ENCODE measurements at places on chromosomes 6 and 20.

DNA sequence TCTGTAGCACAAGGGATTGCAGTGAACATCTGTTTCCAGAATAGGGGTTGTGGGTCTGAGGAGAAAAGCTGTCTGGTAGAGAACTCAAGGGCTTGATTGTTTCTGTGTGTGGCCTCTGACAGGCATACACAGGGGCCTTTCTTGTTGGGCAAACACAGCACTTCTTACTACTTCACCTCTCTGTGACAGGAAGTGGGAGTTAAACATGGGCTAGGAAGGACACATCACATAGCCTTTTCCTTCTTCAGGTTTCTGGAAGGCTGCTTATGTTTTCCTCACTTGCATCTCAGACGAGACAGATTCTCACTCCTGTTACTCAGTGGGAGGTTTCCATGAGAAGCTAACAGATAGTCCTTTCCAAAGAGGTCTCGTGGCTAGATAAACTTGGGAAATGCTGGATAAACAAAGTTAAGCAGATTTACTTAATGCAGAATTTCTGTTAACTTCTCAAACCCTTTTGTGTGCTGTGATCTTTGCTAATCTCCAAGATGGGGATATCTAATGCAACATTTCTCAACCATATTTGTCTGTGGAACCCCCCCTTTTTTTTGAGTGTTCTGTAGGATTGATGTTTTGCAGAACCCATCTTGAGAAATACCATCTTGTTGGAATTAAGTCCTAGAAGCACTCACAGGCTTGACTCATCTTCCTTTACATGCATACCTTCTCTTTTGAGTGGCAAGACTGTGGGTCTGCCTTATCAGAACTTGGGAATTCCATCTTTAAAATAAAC, 41.9 kb upstream of the RNF8 start:
- peak; percentile 47 for DNase-seq

- no peak for DNase-seq
These were observed 116.0 kb upstream of the JARID2 start for GRCh38 chr6:15129887-15130286.

GRCh38 chr6:152380993-152381898, 255.9 kb downstream of the SYNE1 start:
- DNase-seq = peak; percentile 95

- DNase-seq = peak; percentile 97
These were observed 154.6 kb downstream of the SASH1 start for GRCh38 chr6:148497257-148497656.

GRCh38 chr6:110491644-110492317, 15.4 kb upstream of the SLC22A16 start:
- DNase-seq = peak; percentile 77

DNA sequence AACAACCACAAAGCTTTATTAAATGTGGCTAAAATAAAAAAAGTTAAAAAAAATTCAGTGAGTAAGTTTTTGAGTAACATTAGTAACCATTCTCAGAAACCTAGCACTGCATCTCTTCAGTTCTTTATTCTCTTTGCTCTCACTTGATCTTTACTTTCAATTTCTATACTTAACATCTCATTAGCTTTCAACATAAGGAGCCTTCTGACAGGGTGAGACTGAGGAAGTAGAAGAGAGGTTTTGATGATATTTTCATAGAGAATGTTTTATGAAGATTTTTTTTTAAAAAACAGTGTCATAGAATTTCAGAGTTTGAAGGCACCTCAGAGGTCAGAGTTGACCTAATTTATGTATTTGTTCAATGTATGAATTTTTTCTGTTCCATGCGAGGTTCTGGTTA, 60.8 kb downstream of the FAM83B start:
- DNase-seq = no peak

DNA sequence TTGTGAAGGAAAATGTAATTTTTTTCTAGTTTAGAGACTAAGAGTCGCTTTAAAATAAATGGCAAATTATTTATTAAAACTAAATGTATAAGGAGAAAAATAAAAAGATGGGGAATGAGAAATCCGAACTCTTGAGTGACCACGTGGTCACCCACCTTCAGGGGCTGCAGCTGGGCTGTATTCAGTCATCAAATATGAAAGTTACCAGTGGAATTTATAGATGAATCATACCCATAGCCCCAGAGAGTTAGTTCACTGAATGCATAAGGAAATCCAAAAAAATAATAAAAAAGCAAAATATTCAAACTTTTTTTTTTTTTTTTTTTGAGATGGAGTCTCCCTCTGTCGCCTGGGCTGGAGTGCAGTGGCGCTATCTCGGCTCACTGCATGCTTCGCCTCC, 947.7 kb upstream of the ADGRB3 start:
- DNase-seq = peak; percentile 25

DNA sequence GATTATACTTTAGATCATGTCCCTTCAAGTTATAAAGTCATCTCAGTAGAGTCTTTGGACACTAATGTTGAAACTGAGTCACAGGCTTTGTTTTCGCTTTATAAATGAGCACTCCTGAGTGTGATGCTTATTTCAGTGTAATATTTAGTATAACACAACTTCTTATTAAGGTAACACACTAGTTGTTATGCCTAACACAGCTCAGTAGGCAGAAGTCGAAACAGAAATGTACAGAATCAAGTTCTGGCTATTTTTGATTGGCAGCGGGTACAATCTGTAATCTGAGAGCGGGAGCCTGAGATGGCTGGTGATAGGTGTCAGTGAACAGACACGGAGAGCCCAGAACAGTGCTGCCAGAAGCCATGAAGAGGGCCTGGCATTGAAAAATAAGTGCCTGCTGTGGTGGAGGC, 11.4 kb downstream of the HECA start:
- DNase-seq = no peak

- no peak for DNase-seq
These were observed 139.6 kb downstream of the EYA4 start for GRCh38 chr6:133380723-133381122.

DNA sequence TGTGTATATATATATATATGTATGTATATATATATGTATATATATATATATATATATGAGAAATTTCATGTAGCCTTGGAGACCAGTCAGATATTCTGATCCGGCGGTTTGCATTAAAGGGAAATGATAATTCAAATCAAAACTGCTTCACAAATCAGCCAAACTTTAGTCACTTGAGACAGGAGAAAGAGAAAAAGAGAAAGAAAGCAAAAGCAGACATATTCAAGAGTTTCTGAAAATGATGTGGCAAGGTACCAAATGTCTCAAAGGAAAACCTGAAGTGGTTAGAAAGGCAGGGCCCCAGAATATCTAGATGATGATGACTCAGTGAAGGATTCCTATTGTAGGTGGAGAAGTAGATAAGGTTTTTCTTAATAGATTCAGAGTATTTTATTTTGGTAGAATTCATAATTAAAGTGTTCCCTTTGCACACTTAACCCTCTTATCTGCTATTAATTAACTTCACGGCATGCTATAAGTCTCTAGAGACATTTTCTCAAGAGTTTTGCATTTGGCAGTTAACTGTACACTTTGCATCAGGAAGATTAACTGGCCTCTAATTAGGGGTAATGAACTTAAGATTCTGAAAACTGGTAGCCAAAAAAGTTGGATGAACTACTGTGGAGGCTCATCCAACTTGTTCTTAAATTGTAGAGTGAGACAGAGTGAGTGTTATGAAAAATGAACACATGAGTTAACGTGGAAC, 50.1 kb upstream of the ASF1A start:
- peak; percentile 7 for DNase-seq

- no peak for DNase-seq
These were observed 25.4 kb downstream of the ANKEF1 start for GRCh38 chr20:10060226-10060625.

DNA sequence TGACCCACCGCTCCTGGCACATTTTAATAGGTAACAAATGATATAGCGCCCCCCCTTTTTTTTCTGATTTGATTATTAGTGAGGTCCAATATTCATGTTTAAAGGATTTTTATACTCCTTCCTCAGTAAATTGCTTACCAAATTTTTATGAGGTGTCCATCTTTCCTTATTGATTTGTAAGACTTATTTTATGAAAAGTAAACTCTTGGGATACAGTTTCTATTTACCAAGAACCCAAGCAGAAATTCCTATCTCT, 25.1 kb downstream of the TRIM27 start:
- no peak for DNase-seq

DNA sequence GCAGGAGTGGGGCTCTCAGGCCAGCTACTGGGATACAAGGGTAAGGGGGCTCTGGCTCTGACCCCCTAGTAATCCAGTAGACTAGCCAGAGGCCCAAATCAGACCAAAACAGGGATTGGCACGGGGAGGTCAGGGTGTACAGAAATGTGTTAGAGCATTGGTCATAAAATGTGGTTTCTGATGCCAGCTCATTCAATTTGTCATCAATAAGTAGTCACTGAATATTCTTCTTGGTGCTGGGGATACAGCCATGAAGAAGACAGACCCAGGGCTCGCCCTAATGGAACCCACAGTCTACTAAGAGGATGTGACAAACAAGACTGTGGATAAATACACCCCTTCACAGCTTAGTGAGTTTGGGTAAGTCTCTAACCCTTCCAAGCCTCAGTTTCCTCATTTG, 11.1 kb downstream of the MAP1LC3A start:
- no peak for DNase-seq

DNA sequence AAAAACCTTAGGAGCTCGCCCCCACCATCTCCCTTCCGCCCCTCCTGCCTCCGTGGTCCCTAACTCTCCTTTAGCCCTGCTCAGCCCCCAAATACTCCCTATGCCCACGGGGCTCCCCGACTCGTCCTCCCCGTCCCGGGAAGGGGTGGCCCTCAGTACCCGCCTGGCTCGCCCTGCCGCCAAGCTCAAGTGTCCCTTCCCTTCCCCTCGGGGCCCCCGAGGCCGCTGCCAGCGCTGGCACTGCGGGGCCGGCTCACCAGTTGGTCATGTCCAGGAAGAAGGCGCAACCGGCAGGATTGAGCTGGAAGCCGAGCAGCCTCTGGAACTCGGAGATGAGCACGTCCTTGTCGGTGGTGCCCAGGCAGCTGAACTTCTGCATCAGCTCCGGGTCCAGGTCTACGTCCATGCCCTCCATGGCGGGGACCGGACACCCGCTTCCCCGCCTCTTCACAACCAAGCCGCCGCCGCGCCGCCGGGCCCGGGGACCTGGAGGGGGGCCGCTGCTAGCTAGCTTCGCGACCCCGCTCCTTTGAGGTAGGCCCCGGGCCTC, 303 bp downstream of the ILRUN start:
- peak; percentile 20 for DNase-seq

- DNase-seq = no peak
These were observed 6.1 kb downstream of the SIRPG start for GRCh38 chr20:1651268-1652058.

DNA sequence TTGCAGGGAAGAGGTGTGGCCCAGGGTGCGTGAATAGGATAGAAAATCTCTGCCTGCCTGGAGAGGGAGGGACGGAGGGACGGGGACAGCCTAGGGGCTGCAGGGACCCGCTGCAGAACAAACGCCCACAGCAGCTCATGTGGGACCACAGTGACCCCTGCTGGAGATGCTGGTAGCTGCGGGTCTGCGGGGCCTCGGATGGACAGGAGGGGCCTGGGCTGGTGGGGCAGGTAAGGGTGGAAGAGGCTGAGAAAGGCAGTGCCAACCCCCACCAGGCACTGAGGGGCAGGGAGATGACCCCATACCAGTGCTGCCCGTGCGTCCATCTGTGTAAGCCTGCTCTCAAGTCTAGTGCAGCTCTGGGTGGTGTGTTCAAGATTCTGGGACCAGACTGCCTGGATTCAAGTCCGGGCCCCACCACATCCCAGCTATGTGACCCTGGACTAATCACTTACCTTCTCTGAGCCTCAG, 39.4 kb downstream of the KIAA1755 start:
- DNase-seq = peak; percentile 50

DNA sequence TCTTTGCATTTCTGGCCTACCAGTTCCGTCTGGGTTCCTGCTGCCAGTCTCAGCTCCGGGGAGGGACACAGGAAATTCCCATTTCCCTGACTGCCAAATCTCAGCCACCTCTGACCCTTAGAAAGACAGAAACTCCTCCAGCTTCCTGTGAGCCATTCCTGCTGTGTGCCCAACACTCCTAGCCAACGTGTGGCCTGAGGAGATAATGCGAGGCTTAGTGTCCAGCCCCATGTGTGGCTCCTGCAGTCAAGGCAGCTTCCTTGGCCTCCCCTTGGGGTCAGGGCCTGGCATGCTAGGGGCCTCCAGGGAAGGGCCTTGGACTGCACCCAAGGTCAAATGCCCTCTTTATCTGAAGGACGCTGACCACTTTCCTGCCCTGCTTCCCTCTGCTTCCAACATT, 45.1 kb downstream of the MAFB start:
- no peak for DNase-seq

- DNase-seq = no peak
These were observed 410.4 kb downstream of the MAFB start for GRCh38 chr20:40278673-40279072.

DNA sequence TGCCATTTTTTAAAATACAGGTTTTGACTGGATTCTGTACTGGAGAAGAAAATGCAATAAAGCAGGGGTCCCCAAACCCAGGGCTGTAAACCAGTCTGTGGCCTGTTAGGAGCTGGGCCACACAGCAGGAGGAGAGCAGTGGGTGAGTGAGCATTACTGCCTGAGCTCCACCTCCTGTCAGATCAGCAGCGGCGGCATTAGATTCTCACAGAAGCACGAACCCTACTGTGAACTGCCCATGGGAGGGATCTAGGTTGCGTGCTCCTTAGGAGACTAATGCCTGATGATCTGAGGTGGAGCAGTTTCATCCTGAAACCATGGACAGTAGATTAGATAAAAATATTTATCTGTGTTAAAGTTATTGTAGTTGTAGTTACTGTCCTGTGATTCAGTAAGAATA, 21.1 kb upstream of the FBXO9 start:
- DNase-seq = peak; percentile 62

GRCh38 chr20:24004471-24004870, 15.9 kb upstream of the GGTLC1 start:
- DNase-seq = no peak

DNA sequence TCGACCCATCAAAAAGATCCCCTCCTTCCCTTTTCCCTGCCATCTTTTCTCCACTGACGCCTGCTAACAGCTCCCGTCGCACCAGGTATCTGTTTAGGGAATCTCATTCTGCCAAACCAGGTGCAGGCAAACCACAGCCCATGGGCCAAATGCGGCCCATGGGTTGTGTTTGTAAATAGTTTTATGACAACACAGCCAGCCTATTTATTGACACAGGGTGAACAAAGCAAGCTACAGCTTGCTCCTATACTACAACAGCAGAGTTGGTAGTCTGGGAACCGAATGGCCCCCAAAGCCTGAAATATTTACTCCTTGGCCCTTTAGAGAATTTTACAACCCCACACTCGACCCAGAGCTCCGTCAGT, 16.4 kb downstream of the NFATC2 start:
- no peak for DNase-seq

All from fibroblast of mammary gland (primary cell).